ENCODE measurements at places on chromosomes 6 and 20.
A peak's percentile ranks its signal among the peaks of the same experiment; 100 is the strongest.

GRCh38 chr20:37384683-37385174 lies 38.8 kb downstream of the SRC start:
- DNase-seq: peak; percentile 76

DNA sequence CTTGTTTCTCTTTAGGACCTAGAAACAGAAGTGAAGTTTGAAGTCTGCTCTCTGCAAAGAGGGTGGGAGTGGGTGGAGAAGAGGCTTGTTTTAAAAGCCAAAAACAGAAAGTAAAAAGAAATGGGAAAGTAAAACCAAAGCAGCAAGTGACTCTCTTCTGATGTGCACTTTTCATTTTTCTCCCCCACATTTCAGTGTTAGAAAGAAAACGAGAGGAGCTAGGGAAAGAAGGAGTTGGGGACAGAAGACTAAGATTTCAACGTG lies 1.3 kb downstream of the C6orf141 start:
- no peak for DNase-seq

- DNase-seq: no peak
Measured at GRCh38 chr20:63433756-63434531, 38.5 kb downstream of the KCNQ2 start.

DNA sequence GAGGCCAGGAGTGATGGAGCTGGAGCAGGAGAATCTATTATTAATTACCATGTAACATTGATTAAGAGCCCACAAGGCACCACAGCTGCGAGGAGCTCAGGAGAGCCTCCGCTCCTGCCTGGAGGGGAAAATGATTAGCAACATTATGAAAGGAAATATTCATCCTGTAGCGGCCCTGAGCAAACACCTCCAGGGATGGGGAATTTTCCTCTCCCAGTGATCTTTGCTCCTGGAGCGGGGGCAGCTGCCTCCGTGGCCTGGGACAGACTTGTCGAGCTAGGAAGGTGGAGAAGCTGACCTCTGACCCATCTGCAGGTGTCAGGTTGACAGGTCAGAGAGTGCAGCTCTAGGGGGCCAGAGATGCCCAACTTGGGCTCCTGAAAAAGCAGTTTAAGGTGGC lies 40.1 kb upstream of the SIRPA start:
- no peak for DNase-seq

GRCh38 chr20:25076731-25077609 lies 5.0 kb downstream of the VSX1 start:
- DNase-seq: no peak

DNA sequence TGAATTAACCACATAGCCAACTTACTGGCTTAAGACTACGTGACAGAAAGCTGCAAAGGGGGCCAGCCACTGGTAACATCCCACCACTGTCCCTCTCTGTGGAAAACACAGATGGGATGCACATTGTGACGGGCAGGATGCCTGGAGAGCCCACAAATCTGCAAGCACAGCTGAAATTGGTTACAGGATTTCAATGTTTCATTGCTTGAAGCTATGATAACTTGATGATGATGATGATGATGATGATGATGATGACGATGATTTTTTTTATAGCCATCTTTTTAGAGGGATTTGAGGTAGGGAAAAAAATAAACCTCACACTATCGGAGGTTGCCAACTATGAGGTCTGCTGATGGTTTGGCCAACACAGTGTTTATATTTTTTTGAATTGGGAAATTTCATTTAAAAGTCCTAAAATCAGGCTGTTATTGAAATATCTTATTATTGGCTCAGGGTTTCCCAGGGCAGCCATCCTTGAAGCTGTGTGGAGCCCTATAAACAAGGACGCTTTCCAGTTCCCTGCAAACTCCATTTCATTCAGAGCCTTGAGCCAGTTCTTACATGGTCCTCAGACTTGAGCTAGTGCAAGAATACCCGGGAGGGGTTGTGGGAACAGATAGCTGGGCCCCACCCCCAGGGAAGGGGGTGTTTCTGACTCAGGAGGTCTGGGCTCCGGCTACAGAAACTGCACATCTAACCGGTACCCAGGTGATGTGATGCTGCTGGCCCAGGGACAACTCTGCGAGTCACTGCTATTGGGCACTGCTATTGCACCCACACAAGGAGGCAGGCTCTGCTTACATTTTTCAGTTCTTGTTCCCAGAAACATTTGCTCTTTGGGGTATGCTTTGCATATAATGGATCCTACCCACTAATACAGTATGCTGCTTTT lies 27.1 kb downstream of the BCAS1 start:
- no peak for DNase-seq

Data from activated CD4-positive, alpha-beta T cell treated with anti-CD3 and anti-CD28 coated beads, Interleukin-2, Interleukin-4, amounts not matched to agents 100 ng/mL and 50 ng/mL, durations not matched to agents 16 hours and 8 hours (primary cell).